GM04503 (cell line): ENCODE measurements at places on chromosomes 2 and 18.

- no peak for DNase-seq
These were observed 312.2 kb upstream of the EPAS1 start for GRCh38 chr2:45984896-45985473.

DNA sequence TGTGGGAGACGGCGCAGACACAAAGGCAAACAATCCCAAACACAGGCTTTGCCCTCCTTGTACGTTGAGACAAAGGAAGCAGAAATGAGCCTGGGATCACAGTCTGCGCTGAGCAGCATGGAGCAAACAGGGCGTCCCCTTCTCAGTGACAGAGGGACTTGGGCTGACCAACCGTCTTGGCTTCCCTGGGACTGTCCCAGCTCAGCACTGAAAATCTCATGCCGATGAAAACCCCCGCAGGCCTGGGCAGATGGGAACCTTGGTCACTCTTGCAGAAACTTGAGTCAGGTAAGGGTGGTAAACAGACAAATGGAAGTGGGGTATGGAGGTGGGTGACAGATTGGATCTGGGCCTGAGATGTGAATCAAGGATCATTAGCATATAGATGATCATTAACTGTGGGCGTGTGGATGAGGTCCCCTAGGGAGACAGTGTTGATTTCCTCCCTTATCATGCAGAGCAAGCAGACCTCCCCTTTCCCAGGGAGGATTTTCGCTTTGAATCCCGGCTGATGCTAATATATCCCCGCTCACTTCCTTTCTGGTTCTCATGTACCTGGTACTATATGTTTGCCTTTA is 19.1 kb upstream of the SH3BP4 start:
- no peak for DNase-seq

GRCh38 chr18:54240629-54241107 is 16.2 kb upstream of the MBD2 start:
- DNase-seq, result no peak

GRCh38 chr18:79530821-79531220 is 135.1 kb downstream of the NFATC1 start:
- DNase-seq, result no peak

DNA sequence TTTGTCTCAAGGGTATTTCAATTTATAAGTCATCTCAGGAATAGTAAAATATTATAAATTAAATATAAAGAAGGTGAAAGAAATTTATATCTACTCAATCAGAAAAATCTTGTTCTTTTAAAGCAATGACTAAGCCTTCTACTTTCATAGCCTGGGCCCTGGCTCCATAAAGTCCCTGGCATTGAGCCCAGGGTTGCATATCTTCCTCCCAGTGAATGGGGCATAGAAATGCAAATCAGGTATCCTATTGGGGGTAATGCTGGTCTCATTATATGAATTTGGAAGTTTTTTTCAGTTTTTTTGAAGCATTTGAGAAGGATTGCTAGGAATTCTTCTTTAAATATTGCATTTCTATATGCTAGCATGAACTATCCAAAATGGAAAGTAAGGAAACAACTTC is 73.9 kb upstream of the MC2R start:
- no peak for DNase-seq

GRCh38 chr2:20314562-20315501 is 35.8 kb downstream of the PUM2 start:
- no peak for DNase-seq

- DNase-seq, result peak; percentile 96
These were observed 42.4 kb upstream of the BIN1 start for GRCh38 chr2:127149384-127149783.

GRCh38 chr18:24782566-24782965 is 322.1 kb downstream of the HRH4 start:
- no peak for DNase-seq

GRCh38 chr2:150742094-150742493 is 254.6 kb upstream of the RND3 start:
- DNase-seq, result no peak

GRCh38 chr2:126750506-126750905 is 94.5 kb downstream of the GYPC start:
- no peak for DNase-seq

GRCh38 chr18:70385474-70385873 is 96.6 kb downstream of the SOCS6 start:
- DNase-seq, result no peak

DNA sequence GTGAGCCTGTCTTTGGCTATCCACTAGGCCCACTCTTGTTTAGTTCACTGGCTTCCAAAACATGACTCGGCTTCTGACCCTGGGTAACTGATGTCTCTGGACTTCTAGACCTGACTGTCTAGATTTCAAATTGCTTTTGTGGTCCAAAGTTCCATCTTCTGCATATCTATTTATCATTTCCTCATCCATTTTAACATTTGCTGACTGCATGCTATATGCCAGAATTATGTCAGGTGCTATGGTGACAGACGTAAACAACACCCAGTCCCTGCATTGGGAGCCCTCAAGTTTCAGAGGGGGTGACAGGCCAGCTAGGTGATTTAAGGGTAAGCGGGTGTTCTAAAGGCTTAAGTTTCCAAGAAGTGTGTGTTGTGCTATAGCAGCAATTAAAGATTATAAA is 140.9 kb downstream of the PIEZO2 start:
- no peak for DNase-seq

DNA sequence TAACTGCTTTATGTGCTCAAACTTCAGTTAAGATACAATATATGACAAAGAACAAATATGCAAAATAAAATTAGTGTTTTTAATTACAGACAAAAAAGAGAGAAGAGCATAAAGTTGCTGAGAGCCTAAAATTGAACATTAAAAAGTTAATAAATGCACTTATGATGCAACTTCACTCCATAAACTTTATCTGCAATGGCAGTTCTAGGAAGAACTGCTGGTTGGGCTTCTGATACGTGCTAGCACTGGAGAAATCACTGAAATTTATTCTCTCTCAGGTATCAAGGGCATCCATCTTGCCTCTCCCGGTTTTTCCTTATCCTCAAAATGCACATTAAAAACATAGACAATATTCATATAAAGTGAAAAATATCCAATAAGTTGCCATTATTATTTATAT is 35.7 kb downstream of the MYO3B start:
- DNase-seq, result no peak

GRCh38 chr2:195899226-195899625 is 169.4 kb downstream of the DNAH7 start:
- no peak for DNase-seq

- no peak for DNase-seq
These were observed 634 bp downstream of the MTIF2 start for GRCh38 chr2:55268288-55268906.

GRCh38 chr2:234313558-234313957 is 183.3 kb downstream of the ARL4C start:
- no peak for DNase-seq

DNA sequence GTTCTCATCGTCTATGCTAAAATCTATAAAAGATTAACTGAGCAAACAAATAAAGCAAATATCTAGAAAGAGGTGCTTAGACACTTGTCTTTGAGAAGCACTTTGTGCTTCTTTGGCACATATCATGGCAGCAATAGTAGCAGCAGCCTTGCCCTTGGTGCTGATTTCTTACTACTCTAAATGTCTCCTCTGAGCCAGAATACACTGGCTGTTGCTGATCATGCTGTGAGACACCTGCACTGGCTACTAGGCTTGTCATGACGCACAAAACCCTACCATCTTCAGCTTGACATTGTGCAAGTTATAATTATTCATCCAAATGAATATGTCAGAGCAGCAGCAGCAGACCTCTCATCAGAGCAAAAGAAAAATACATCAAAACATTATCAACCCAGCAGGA is 46.7 kb downstream of the FANCL start:
- DNase-seq, result no peak

GRCh38 chr2:23627236-23628009 is 242.4 kb downstream of the KLHL29 start:
- no peak for DNase-seq

DNA sequence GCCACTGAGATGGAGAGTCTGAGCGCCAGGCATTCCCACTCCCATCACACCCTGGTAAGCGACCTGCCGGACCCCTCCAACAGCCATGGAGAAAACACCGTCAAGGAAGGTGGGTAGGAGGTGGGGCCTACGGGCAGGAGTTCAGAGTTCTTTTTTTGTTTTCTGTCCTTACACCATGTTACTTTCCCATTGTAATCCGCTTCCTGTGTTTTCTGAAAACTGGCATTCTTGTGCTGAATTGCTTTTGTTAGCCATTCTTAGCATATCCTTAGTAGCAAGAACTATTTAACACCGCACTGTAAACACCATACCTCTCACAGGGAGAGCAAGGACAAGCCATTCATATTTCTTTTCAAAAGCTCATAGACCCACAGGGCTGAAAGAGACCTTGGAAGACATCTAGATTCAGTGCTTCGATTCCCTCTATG is 46.2 kb downstream of the UNC80 start:
- no peak for DNase-seq

- no peak for DNase-seq
These were observed 108.2 kb downstream of the RHBDD1 start for GRCh38 chr2:226943862-226944620.
